ENCODE measurements at places on chromosomes 1 and 21.

DNA sequence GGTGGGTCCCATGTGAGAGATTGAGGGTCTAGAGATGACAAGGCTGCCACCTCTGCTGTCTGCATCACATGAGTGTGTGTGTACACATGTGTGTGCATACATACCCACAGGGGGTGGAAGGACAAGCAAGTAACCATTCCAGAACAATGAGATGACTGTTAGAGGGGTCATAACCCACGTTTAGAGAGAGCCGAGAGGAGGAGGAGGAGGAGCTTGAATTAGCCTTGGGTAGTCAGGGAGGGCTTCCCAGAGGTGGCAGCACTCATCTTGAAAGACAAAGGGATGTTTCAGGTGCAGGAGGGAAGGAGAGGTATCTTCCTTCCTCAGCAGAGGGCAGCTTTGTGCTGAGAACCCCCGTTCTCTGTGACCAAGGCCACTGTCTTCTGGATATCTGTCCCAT is 21.3 kb downstream of the TNFRSF1B start:
- no peak for DNase-seq

- no peak for DNase-seq
Observed at GRCh38 chr21:25031750-25032149, 575.5 kb downstream of the MRPL39 start.

- no peak for DNase-seq
Observed at GRCh38 chr1:218779341-218780100, 394.2 kb upstream of the LYPLAL1 start.

GRCh38 chr1:229836324-229836723 is 210.3 kb downstream of the URB2 start:
- DNase-seq = no peak

GRCh38 chr1:25845664-25846063 is 13.6 kb downstream of the AUNIP start:
- DNase-seq = no peak

DNA sequence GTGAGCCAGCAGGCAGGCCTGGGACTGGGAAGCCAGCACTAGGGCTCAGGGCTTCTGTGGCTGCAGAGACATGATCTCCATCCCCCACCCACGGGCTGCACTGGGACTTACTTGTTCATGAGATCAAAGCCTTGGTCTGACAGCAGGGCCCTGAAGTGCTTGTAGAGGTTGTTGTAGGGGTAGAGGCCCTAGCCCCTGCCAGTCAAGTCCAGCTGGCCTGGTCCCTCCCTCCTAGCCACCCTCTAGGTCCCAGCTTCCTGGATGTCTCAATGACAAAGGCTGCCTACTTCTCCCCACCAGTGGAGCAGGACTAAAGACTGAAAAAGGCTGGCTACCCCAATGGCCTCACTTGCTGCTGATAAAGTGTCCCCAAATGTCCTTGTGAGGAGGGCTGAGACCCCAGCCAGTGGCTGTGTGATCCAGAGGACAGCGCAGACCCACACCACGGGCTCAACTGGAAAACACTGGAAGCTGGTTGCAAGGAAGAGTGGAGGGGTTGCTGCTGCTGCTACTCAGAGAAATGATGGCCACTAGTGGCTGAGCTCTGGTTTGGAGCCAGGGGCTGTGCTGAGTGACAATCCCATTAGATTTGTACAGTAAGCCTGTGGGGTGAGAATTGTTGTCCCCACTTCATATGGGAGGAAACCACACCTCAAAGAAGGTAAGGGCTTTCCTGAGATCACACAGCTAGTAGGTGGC is 1.4 kb downstream of the HTR1D start:
- no peak for DNase-seq

DNA sequence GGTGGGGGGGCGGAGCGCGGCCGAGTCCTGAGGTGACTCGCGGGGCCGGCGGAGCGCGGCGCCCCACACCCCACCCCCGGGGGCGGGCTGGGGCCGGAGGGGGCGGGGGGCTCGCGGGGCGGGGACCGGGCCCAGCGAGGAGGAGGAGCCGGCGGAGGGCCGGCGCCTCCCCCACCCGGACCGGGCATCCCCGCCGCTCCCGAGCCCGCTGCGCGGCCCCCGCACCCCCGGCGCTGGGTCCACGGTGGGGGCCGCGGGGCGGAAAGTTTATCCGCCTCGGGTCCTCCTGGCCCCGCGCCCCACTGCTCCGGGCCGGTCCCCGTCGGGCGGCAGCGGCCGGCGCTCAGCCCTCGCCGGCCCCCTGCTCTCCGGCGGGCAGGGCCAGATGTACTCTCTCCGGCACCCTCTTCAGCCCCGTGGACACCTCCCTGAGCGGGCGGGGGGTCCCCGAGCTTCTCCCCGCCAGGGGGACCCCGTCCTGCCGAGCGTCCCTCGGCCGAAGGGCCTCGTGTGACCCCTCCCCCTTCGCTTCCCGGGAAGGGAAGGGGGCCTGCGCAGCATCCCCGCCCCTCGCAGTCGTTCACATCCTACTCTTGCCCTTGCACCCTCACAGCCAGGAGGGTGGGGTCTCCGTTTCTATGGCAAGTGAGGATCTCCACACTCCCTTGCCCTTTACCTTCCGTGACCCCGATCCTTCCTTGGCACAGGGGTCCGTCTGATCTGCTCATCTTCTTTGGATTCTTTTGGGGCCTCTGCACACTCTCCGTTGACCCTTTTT is 663 bp downstream of the CAMTA1 start:
- no peak for DNase-seq

DNA sequence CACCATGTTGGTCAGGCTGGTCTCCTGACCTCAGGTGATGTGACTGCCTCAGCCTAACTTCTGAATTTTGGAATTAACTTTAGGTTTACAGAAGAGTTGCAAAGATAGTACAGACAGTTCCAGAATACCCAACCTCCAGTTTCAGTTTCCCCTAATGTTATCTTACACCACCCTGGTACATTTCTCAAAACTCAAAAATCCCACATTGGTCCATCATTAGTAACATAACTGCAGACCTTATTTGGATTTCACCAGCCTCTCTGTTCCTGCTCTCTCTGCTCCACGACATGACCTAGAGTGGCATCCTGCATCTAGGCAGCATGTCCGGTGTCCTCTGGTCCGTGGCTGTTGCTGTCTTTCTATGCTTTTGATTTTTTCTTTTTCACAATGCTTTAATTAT is 5.0 kb upstream of the ZC3H12A start:
- no peak for DNase-seq

- no peak for DNase-seq
Observed at GRCh38 chr21:45502600-45502999, 39.6 kb downstream of the SLC19A1 start.

DNA sequence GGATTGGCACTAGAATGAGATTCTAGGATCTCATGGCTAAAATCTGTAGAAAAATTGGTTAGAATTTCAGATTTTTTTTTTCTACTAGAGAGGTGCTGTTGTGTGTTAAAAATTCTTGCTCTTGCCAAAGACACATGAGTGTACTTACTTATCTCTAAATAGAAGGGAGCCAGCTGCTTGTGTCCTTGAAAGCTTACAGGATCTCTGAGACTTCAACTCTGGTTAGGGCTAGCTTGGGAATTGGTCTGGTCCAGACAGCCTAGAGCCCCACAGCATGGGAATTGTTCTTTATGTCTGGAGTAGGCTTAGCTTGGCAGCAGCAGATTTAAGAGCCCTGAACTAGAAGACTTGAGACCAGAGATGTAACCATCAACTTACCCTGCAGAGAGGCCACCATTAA is 37.3 kb downstream of the MACO1 start:
- DNase-seq = no peak

- no peak for DNase-seq
Observed at GRCh38 chr1:12315146-12315545, 85.3 kb downstream of the VPS13D start.

DNA sequence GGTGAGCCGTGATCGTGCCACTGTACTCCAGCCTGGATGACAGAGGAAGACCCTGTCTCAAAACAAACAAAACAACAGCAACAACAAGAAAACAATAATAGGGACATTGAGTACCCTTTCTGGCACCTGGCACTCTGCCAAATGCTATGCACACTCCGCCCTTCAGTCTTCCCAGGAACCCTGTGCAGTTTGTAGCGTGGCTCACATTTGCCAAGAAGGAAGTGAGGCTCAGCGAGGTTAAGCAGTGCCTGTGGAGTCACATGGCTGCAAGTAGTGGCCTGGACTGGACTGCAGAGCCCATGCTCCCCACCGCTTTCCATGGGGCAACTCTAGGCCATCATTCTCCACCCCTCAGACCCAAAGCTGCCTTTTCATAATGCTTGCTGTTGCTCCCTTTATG is 5.3 kb upstream of the EVA1B start:
- no peak for DNase-seq

DNA sequence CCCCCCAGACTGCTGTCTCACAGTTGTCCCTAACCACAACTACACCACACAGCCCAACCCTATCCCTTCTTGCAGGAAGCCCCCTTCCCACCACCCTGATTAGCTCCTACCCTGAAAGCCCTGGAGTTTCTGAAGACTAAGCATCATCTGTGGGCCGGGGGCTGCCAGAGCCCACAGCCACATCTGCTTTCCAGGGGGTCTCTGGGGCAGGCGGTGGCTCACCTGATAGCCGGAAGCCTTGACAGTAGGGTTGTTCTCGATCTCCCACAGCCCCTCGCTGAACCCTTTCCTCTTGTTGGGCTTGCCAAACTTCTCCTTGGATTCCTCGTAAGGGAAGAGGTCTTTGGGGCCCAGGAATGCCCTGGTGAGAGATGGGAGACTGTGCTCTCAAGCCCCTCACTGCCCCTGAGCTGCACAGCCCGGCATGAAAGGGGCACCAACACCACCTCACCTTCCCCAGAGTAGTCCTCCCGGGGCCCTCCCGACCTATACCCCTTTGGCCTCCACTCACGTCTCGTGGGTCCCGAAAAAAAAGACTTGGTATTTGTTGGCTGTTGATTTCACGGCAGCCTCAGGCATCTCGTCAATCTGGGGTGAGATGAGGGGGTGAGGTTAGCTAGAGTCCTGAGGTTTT is 4.0 kb upstream of the MRPL24 start:
- no peak for DNase-seq

DNA sequence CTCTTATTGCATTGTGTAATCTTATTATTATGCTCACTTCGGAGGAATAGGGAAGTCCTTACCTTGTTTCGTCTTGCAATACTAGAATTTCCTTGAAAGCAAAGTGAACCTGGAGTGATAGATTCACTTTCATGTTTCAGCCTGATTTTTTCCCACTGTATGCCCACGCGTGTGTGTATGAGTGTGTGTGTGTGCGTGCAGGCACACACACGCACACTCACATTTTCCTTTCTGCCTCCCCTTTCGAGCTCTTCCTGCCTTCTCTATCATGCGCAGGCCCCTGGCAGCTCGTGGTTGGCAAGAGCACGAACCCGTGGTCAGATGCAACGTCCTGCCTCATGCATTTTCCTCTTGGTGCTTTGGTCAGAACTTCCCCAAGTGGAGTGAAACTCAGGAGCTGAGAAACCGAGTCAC is at the start of gene GCSAML:
GCSAML (plus strand) TSS at position 366 of the 414 bp plus-strand sequence. CDS start 58 bp downstream, outside the sequence.
- no peak for DNase-seq

DNA sequence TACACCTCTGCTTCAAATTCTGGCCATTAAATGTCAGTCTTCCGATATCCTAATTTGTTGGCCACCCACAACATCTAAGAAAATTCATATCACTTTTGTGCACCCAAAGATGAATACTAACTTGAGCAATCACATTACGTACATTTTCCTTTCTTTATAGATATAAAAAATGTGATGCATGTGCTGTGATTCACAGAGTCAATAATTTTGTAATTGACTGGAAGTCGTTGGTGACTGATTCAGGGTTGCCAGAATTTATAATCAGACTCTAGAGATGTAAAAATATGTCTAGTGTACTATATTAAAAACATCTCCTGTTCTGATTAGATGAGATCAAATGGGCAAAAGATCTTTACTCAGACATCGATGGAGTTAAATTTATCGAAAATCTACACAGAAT is 150.0 kb upstream of the KCTD3 start:
- DNase-seq = no peak

- no peak for DNase-seq
Observed at GRCh38 chr21:42695697-42696380, 42.4 kb downstream of the PDE9A start.

DNA sequence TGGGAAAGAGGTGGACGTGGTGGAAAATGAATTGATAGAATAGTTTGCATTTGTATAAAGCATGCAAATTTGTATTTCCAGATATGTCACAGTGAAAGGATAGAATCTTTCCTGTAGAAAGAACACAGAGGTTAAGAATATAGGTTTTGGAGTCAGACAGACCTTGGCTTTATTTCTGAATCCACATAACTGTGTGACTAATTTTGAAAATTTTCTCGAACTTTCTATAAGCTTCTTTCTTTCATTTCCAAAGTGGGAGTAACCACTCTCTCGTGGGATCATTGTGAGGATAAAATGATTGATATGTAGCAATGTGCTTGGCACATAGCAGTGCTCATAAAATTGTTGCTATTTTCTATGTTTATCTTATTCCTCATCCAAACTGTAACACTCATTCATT is 108.8 kb downstream of the DISC1 start:
- DNase-seq = no peak
